ENCODE measurements at places on chromosomes 13 and 19.
A peak's percentile ranks its signal among the peaks of the same experiment; 100 is the strongest.

DNA sequence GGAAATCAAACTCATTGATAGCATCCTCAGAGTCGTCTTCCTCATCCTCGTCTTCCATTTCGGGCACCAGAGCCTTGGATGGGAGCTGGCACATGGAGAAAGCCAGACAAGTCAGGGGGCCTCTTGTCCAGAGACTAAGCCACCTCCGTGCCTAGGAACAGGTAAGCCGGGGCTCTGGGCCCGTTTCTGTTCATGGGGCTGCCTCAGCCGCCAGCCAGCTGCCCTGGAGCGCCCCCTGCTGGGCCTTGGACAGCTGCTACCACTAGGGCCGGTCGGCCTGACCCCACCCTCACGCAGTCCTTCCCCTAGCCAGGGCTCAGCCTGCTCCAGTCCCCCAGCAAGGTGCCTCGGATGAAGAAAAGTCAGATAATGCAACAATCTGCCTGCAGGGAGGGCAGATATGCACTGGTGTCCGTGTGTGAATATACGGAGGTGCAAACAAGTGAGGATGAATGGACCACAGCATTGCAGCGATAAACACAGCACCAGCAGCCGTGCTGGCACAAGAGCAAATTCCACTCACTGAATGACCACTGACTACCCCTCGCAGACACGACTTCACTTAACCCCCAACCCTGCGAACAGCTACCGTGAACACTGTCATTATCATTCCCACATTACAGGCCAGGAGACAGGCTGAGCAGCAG lies 11.9 kb upstream of the PRKD2 start:
- peak; percentile 81 for DNase-seq

DNA sequence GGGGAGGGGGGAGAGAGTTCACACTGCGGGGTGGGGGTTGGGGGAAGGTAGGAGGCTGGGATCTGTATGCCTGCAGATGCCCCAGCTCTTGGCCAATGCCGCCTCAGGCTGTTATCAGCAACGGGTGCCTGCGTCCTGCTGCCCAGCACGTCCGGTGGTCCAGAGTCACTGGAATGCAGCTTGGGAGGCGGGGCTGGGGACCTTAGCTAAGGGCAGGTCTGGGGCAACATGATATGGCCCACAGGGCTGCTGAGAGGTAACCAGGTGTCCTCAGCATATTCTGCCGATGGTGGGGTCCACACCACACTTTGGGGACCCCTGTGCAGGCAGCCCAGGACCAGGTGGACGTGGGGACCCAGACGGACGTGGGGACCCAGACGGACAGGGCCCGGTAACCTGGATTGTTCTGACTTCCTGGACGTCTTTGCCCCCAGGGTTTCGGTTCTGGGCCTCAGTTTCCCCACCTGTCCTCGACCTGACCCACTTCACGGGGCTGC lies 668 bp upstream of the ARHGAP45 start:
- DNase-seq: no peak

DNA sequence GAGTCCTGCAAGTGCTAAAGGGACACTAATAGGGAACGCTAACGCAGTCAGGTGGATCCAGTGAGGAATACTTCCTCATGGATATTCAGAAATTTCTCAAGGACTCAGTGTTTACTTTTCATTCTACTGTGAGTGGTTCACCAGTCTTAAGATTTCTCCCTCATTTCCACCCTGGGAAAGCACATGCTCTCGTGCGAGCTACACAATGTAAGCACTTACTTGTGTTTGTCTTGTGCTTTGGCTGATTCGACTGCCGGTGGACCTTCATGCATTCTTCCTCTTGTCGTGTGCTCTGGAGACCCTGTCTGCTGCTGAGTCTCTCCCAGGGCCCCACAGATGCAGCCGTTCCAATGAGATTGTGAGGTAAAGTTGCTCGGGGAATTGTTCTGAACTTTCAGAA lies 180.1 kb downstream of the NUFIP1 start:
- no peak for DNase-seq

DNA sequence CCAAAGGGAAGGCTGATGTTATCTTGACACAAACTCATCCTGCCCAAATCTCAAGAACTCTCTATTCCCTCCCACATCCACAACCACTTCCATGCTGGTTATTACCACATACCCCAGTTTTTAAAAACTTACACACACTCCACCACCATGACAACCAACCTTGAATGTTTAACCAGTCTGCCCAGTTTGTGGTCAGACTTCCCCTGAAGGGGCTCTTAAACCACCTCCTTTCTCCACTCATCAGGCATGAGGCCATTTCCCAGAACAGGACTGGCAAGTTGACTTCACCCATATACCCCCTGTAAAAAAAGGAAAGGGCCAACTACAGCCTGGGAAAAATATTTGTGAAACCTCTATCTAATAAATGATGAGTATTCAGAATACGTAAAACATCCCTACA lies 12.4 kb upstream of the ZSCAN4 start:
- DNase-seq: no peak

DNA sequence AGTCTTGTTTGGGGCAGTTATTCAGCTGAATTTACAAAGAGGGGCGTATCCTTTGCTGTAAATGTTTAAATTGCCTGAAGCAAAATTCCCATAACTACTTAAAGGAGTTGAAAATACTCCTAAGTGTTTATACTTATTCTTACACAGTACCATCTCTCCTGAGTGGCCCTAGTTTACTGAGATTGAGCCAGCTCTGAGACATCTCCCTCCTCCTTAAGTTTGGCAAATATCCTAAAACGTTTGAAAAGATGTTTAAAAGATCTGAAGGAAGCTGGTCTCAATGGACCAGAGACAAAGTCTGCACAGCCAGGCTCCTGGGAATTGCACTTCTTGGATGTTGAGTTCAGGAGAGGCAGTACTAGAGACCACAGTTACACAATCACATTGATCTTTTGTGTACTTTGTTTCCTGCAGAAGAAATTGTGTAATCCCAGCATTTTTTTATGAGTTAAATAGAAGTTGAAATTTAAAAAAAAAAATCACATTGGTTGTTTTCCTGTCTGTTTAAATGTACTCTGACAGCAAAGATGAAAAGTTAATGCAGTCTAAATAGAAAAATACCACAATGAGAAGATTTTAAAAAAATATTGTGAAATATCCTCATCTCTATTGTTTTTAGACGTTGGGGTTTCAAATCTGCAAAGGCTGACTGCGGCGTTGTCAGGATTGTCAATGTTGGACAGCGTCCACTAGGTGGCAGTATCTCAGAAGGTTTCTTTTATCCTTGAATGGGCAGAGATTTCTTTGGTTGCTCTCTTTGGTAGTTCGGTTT lies 20.7 kb downstream of the TNFSF11 start:
- DNase-seq: peak; percentile 7

GRCh38 chr13:25300861-25301346 lies 521 bp upstream of the NUP58 start:
- no peak for DNase-seq

GRCh38 chr13:66915596-66916185 lies 314.4 kb downstream of the PCDH9 start:
- no peak for DNase-seq

DNA sequence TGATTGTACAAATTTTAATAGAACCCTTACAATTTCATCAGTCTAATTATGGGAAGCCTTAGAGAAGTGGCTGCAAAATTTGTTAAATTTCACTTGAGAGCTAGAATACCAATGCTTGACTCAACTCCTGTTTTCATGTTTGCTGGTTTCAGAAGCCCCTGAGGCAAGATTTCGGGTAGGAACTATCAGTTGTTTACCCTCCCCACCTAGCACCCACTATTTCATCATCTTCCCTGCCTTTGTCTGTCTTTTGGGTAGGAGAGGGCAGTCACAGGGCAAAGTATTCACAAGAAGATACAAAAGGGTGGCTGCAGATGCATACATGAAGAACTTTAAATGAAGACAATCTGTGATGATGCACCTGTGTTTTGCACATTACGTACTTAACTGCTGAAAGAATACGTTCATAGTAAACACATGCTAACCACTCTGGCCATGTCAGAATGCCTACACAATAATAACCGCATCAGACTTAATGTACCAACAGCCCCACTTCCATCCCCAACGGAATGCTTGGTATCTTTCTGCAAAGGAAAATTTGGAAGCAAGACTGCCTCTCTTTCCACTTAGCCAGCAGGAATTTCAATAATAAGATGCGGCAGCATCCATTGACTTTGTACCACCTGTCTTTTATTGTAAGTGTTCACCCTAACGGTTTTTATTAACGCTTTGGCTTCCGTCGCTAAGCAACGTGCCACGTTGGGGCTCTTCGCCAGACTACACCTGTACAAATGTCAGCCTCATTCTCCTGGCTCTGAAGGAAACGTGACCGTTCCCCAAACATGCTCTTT lies 30.4 kb downstream of the TPT1 start:
- DNase-seq: no peak

GRCh38 chr19:18940769-18941627 lies at the start of gene HOMER3:
TSS of gene HOMER3 (minus strand) at chr19:18941217. CDS start at chr19:18938982, 2,235 bp downstream.
- peak; percentile 67 for DNase-seq

DNA sequence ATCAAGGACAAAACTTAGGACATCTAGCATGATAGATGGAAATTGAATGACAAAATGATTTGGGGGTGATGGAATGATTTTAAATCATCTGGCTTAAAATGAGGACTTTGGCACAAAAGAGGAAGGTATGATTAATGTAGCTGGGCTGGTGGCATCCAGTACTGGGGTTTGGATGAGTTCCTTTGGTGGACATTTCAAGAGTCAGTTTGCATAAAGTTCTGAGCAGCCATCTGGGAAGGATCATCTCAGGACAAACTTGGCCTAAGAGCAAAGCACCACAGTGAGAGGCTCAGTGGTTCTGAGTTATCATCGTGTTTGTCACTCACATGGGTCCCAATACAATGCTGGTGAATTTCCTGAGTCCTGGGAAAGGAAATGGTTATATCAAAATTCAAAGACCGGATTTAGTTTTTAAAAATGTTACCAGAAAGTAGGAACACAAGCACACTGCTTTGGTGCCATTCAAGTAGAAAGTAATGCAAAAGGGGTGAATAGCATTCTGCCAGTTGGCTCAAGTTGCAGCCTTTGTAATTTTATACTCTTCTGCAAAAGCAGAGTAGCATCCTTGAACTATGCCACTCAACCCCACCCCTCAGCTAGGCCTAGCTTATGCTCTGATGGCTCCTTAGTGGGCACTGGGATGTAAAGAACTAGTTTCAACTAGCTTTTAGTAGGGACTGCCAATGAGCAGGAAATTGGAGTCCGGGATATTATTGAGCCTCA lies 219.0 kb downstream of the COG6 start:
- DNase-seq: no peak

GRCh38 chr13:46211483-46212351 lies at the start of gene LRRC63:
TSS of gene LRRC63 (plus strand) at chr13:46211928. CDS start at chr13:46213035, 1,107 bp downstream.
- DNase-seq: peak; percentile 58

DNA sequence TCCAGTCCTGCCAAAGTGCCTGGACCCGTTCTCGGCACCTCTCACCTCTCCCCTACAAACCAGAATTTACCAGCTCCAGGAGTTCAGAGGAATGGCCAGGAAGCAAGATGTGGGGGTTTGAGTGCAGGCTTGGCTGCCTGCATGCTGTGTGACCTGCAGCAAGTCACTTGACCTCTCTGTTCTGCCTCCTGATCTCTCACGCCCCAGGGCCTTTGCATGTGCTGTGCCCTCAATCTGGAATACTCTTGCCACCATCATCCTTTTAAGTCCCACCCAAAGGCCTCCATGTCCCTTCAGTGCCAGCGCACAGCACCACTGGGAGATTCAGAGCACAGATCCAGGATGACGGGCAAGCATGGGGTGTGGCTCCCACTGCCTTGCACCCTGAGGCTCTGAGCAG lies 43.4 kb downstream of the MYO9B start:
- no peak for DNase-seq

DNA sequence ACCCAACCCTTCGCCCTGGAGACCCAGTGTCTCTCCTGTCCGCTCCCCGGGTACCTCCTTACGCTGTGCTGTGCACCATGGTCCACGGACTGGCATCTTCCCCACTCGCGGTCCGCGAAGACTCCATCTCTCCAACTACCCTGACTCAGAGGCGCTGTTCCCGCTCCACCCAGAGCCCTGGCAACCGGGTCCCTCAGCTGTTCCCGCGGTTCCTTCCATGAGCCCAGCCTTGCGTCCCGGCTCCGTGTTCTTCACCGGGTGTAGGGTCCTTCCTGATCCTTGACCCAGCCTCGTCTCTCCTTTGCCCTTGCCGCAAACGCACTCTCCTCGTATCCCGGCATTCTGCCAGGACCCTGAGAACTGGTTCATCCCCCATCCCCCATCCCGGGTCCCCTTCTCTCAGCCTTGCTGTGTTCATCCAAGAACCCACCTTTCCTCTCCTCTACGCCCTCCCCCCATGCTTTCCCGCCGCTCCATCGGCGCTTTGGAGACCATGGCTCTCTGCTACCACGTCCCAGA lies 664 bp downstream of the ICAM5 start:
- DNase-seq: no peak

DNA sequence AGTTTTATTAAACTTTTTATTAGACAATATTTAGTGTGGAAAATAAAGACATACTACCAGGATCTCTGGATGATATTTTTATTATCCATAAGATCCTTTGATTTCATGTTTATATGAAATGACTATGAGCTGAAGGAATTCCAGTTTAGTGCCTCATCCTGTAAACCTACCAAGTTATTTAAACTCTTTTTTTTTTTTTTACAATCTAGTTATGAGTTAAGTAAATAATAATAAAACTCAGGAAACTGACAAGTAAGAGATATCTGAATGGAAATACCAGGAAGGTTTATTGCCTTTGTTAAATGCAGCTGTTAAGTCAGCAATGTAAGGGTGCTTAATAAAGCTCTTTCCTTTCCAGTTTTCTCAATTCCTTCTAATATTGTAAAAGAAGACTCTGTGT lies 53.9 kb downstream of the RXFP2 start:
- no peak for DNase-seq

GRCh38 chr13:36158611-36159010 lies 27.4 kb upstream of the DCLK1 start:
- no peak for DNase-seq

- DNase-seq: no peak
Measured at GRCh38 chr13:105798541-105798940, 736.9 kb downstream of the EFNB2 start.

- no peak for DNase-seq
Measured at GRCh38 chr19:40805258-40805868, 6.4 kb downstream of the EGLN2 start.

DNA sequence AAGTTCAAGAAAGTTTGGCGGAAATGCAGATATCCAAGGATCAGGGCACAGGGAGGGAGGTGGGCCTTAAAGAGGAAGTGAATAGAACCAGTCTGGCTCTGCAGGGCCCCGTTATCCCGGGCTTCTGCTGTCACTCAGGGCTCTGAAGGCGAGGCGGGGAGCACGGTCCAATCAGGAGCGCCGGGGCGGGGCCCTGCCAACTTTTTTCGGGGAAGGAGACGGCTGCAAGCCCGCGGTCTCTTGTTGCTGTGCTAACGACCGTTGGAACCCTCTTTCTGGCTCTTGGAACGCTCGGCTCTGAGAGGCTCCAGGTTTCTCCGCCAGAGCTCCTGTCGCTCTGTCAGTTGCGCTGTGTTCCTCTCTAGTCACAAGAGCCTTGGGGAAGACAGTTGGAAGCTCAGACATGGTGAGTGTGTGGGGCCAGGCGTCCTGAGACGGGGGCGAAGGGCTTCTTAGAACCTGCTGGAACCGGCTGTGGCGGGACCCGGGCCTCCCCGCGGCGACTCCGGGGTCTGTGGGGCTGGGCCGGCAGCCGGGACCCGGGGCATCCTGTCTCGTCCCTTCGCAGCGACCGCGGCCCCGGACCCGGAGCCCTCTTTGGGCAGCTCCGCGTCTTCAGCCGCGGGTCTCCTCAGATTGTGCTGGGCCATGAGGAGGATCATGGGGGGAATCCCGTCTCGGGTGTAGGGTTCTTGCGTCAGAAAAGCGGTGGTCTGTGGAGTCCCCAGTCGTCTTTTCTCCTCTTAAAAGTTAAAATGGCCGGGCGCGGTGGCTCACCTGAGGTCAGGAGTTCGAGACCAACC lies 27.7 kb downstream of the ZNF844 start:
- no peak for DNase-seq

GRCh38 chr19:13053761-13054625 lies 48.7 kb downstream of the LYL1 start:
- DNase-seq: no peak

Measured in activated CD4-positive, CD25-positive, alpha-beta regulatory T cell (primary cell).